ENCODE measurements at places on chromosomes 1 and 21.

DNA sequence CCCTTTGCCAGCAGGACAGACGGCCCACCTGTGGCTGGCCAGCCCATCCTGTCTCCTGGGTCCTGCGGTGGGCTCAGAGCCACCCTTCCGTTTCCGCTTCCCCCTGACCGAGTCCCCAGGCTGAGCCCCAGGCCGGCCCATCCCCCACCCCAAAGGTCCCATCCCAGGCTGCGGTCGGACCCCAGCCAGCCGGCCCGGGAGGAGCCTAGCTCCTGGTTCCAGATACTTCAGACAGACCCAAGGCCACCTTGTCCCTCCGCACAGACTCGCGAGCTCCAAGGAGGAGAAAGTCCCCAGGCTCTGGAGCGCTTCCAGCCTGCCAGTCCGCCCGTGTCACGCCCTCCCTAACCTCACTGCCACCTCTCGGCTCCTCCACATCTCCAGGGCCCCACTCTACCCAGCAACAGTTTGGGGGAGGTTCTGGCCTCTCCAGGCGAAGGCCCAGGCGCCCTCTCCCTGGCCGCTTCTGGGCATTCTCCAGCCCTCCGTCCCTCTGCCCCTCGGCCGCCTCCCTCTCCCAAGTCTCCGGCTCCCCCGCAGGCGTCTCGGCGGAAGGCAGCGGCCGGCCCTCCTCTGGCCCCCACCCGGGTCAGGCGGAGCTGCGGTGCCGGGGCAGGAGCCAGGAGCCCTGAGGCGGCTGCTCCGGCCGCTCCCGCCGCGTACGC, 835 bp downstream of the LRRN2 start:
- DNase-seq, result no peak

GRCh38 chr1:93604411-93604810, 77.2 kb downstream of the BCAR3 start:
- no peak for DNase-seq

- DNase-seq, result no peak
These were observed 188.1 kb downstream of the TNR start for GRCh38 chr1:175555266-175555665.

- no peak for DNase-seq
These were observed 64.7 kb downstream of the SLC35A3 start for GRCh38 chr1:100034470-100034869.

- no peak for DNase-seq
These were observed 741 bp downstream of the DUSP10 start for GRCh38 chr1:221740993-221741702.

- DNase-seq, result no peak
These were observed 99.7 kb upstream of the DYNLT5 start for GRCh38 chr1:66652556-66652955.

DNA sequence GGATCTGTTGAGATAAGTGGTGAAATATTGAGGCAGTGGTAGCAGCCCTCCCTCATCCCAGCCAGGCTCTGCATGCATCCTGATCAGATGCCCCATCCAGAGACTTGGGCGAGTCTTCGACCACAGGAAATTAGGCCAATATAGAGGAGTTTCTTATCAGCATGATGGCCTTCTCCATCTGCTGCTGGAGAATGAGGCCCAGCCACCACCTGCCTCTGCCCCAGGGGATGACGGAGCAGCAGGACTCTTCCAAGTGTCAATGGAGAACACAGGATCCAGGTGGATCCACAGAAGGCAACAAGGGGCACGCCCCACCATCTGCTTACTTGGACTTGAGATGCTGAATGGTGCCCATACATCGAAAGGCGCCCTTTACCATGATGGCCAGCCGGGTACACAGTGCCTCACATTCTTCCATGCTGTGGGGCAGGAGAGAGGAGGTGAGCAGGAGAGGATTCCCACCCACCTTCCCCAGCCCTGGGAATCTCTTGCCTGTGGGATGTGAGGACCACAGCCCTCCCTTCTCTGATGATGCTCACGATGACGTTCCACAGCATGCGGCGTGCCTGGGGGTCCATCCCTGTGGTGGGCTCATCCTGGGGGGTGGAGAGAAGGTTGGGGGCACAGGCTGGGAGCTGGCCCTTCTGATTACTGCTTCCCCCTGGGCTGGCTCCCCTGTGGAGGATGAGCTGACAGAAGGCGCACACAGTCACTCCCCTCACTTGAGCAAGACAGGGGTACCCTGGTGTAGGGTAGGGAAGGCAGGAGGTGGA, 91.5 kb upstream of the GCLM start:
- DNase-seq, result no peak

- no peak for DNase-seq
These were observed 6.6 kb upstream of the ACTRT2 start for GRCh38 chr1:3014443-3015268.

DNA sequence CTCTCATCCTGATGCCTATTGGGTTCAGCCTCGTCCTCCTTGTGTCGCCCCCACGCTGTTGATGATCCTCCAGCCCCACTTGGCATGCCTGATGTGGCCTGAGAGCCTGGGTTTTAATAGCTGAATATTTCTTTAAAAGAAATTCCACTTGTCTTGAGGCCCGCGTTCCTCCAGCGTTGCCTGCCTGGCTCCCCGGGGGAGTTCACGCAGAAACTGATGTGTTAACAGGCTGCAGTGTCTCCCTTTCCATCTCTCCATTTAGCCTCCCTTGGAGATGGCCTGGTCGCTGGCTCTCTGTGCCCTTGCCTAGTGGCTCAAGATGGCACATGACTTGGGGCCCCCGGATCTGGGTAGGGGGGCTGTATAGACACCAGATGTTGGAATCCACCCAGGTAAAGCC, 9.5 kb downstream of the ACTL8 start:
- DNase-seq, result no peak

GRCh38 chr21:42279341-42279871, 35.8 kb downstream of the TFF3 start:
- no peak for DNase-seq

- DNase-seq, result no peak
These were observed 34.6 kb upstream of the WNT4 start for GRCh38 chr1:22177354-22178003.

GRCh38 chr1:111739925-111740765, 950 bp upstream of the INKA2 start:
- no peak for DNase-seq

GRCh38 chr1:11294951-11295350, 22.0 kb downstream of the UBIAD1 start:
- no peak for DNase-seq

GRCh38 chr21:37787456-37787855, 128.8 kb downstream of the KCNJ6 start:
- DNase-seq, result no peak

DNA sequence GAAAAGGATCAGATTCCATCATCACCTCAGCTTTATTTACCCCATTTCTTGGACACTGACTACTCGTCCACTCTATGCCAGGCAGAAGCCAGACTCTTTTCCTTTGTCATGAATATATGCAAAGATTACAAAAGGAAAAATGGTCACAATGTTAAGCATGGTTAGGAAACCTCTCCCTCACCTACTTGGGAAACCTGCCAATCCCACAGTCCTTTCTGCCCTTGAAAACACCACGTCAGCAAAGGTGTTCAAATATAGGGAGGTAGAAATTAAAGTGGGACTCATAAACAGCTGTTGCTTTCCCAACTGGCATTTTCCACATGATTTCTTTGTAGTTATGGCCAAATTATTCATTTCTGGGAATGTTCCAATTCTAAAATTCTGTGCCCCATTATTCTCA, 16.2 kb upstream of the ATP13A2 start:
- no peak for DNase-seq

GRCh38 chr1:230277201-230278025, 148.7 kb downstream of the PGBD5 start:
- no peak for DNase-seq

DNA sequence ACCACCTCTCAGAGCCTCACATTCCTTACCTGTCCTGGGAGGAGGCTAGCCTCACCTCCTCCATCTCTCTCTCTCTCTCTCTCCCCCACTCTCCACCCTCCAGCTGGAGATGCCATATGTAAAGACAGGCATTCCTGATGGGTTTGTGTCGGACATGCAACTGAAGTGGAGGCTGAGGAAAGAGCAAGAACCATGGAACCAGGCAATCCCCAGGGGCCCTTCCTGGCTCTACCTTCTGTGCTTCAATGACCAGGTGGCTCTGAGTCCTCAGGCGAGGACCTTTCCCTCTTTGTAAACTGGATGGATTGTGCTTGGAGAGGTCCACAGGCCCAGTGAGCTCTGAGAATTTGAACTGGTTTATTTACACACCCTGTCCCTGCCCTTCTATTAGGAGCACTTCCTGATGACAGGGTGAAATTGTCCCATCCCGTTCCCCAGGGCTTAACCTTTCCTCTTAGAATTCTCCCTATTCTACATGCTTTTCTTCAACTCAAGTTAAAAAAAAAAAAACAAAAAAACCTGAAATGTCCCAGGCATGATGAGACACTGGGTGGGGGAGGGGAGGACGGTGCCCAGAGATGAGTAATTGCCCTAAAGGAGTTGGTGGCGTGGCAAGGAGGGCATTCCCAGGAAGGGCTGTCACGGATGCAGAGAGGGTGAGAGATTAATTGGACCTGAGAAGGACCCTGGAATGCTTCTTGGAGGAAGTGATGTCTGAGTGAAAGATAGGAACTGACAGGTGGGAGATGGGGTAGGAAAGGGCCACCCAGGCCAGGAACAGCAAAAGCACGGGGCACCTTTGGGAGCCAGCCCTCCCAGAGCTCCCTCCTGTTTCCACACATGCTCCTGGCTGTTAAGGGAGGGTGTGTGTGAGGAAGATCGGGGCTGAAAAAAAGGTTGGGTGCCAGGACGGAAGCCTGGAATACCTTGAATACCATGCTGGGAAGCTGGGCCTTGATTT, 50.2 kb upstream of the WASF2 start:
- no peak for DNase-seq

DNA sequence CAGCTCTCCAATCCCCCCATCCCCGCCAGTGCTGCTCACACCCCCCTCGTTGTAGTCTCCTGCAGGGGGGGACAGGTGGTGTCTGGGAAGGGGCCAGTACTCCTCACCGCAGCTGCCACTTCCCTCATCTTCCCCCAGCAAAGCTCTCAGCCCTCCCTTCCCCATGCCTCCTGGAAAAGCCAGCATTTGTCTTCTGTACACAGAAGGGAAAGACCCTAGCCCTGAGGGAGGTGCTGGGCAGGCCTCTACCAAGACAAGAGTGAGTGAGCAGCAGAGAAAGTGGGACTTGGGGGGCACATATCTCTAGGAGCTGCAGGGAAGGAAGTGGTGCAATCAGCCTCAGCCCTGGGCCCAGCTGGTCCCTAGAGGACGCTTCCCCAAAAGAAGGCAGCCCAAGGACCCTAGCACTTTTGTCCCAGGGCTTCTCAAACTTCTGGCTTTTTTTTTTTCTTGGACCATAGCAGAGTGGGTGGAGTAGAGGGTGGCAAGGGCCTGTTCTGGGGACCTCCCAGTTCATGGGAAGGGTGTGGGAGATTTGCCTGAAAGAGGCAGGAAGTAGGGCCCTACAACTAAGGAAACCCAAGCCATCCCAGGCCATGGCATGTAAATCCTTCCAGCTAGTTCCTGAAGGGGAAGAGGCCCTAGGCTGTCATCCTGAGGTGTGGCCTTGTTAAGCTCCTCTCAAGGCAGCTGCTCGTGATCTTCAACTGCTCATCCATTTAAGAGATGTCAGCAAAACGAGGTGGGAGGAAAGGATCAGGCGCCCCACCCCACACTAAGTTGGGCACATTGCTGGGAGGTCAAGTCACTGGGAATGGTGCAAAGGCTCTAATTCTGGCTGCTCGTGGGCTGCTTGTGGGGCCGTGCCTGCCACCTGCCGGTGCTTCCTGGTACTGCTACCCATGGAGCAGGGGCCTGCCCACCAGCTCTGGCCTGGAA, 12.6 kb downstream of the ZC3H12A start:
- no peak for DNase-seq

GRCh38 chr1:156750711-156751450, 594 bp downstream of the HDGF start:
- no peak for DNase-seq

- no peak for DNase-seq
These were observed 148.3 kb downstream of the KCNJ6 start for GRCh38 chr21:37767984-37768383.

DNA sequence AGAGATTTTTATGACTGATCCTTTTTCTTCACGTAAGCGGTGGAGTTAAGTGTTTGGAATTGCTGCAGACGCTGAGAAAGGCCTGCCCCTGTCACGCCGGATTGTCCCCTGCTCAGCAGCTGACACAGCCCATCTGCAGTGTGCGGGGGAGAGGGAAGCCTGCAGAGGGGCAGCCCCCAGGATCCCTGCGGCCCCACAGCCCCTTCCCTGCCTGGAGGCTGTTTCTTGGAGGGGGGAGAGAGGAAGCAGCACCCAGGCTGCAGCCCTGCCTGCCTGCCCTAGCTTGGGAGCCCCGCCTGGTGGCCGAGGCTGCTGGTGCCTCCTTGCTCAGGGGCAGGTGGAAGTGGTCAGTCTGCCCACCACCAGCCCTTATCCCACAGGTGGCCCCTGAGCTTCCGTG, 50.7 kb downstream of the PRDM16 start:
- DNase-seq, result no peak

DNA sequence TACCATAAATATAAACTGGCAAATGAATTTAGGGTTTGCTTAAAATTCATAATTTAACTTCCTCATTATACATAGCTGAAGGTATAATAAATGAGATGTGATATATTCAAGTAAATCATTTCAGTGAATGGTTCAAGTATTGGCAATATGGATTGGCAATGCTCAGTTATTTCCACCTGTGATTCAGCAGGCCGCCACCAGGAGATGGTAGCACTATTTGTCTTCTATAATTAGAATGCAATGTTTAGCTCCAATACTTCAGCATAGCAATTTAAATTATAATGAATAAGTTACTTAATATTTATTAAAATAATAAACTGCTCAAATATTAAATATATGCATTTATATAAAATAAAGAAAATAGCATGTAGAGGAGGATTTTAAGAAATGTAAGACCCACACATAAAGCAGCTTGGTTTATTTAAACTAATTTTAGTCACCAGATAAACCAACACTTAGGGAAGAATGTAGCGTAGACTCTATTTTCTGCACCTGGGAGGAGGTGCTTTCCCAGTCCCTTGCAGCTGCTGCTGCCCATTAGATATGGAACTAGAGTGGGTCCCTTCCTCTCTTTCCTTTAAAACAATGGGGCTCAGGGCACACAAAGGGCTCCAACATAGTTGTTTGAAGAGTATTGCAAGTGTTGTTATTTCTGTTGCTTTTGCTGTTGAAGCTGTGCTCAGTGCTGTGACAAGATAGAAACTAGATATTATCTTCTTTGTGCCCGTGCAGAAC, 62.1 kb downstream of the PLPPR4 start:
- DNase-seq, result no peak

DNA sequence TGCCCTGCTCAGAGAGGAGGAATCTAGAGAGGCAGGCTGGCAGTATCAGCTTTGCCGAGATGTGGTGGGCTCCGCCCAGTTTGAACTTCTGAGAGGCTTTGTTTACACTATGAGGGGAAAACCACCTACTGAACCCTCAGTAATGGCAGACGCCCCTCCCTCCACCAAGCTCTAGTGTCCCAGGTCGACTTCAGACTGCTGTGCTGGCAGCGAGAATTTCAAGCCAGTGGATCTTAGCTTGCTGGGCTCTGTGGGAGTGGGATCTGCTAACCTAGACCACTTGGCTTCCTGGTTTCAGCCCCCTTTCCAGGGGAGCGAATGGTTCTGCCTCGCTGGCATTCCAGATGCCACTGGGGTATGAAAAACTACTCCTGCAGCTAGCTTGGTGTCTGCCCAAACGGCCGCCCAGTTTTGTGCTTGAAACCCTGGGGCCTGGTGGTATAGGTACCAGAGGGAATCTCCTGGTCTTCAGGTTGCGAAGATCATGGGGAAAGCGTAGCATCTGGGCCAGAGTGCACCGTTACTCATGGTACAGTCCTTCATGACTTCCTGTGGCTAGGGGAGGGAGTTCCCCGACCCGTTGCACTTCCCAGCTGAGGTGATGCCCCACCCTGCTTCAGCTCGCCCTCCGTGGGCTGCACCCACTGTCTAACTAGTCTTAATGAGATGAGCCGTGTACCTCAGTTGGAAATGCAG, 43.6 kb downstream of the C21orf91 start:
- DNase-seq, result no peak

- DNase-seq, result no peak
These were observed 85.2 kb upstream of the EXO1 start for GRCh38 chr1:241762713-241763339.

Data from cortex of kidney (tissue), 1 donor.